Aorta (tissue), 5 donors: ENCODE measurements at places on chromosomes 2 and 18. TPM values are rescaled to one million over a fixed set of nuclear protein-coding genes. Genes with fewer than 3 reads are reported as not detected.

DNA sequence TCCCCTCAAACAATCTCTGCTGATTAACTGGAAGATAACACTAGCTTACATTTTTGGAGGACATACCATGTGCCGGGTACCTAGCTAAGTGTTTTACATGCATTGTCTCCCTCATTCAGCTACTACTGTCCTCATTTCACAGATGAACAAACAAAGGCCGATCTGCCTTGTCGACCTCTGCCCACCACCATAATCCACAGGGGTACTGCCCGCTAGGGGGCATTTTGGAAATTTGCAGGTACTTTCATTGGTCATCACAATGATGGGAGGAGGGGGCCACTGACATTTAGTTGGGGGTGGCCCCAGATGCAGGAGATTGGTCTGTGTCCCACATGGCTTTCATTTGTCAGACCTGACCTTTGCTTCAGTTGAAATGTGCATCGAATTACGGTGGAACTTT is 3.9 kb upstream of the TMEM163 start:
- H3K4me3 ChIP-seq, result no peak overlapping the region
- H3K27me3 ChIP-seq, result peaks cover 2% of the 10 kb centered on the region
- H3K36me3 ChIP-seq, result no peaks in the 10 kb centered on the region
- no peak overlapping the region for H3K27ac ChIP-seq
- no peak for DNase-seq

CFAP65 gene
- total RNA-seq, result not detected

- H3K4me1 ChIP-seq, result no peaks in the 10 kb centered on the region
- H3K36me3 ChIP-seq, result peaks cover 1% of the 10 kb centered on the region
- DNase-seq, result peak; percentile 64
- H3K27me3 ChIP-seq, result peaks cover 3% of the 10 kb centered on the region
- H3K4me3 ChIP-seq, result no peak within 1 kb of the TSS
Measured at GRCh38 chr2:107986278-107987217, at the start of gene SLC5A7. Gene SLC5A7, plus strand, starts transcription at chr2:107986524. Its CDS starts 1,632 bp downstream, at chr2:107988156.

DNA sequence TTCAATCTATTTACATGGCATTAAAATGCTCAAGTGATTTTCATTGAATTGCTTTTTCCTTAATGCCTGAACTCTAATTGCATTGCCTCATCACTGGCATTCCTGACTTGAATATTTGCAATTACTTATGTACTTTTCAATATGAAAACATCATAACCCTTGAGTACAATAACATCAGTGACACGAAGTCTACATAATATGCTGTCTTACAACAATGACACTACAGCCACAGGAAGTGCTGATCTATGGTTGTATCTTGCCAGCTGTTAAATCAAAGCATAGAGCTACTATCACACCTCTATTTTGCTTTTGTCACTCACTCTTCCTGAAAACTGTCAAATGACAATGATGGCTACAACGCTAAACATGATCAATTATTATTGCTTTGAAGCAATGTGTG is 156.9 kb downstream of the CCDC102B start:
- H3K4me1 ChIP-seq, result no peaks in the 10 kb centered on the region
- H3K4me3 ChIP-seq, result no peak overlapping the region
- no peak overlapping the region for H3K27ac ChIP-seq
- DNase-seq, result no peak
- H3K27me3 ChIP-seq, result no peaks in the 10 kb centered on the region

DNA sequence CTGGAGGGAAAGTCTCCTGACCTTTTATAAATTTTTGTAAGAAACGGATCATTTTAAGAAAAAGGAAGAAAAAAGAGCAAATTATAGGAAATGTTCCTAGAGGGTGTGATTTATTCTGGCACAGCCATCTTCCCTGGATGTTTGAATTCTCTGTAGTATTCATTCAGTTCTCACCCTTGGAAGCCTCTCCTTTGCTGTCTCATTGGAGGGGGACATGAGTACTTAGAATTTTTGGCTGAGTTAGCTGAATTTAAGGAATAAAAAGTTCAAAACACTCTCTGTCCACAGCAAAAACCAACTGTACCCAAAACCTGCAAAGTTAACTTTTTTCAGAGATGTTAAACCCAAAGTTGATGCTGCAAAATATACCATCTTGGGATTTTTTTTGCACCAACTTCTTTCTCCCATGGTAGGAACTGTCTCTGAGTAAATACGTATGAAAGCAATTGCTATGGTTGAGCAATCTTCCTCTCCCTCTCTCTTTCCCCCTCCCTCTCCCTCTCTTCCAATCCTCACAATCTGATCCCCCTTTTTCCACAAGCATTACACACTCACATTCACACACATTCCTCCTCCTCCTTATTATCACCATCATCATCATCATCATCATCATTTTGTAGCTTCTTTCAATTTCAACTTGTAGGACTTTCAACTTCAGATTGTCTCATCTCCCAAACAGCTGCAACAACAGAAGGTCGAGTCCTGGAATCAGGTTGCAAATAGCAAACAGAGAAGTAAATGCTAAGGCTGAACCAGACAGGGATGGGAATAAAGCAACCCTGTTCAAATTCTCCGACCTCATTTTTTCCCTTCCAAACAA is 183.7 kb downstream of the GFPT1 start:
- no peaks in the 10 kb centered on the region for H3K36me3 ChIP-seq
- no peak overlapping the region for H3K4me3 ChIP-seq
- H3K27ac ChIP-seq, result no peak overlapping the region
- DNase-seq, result no peak

DNA sequence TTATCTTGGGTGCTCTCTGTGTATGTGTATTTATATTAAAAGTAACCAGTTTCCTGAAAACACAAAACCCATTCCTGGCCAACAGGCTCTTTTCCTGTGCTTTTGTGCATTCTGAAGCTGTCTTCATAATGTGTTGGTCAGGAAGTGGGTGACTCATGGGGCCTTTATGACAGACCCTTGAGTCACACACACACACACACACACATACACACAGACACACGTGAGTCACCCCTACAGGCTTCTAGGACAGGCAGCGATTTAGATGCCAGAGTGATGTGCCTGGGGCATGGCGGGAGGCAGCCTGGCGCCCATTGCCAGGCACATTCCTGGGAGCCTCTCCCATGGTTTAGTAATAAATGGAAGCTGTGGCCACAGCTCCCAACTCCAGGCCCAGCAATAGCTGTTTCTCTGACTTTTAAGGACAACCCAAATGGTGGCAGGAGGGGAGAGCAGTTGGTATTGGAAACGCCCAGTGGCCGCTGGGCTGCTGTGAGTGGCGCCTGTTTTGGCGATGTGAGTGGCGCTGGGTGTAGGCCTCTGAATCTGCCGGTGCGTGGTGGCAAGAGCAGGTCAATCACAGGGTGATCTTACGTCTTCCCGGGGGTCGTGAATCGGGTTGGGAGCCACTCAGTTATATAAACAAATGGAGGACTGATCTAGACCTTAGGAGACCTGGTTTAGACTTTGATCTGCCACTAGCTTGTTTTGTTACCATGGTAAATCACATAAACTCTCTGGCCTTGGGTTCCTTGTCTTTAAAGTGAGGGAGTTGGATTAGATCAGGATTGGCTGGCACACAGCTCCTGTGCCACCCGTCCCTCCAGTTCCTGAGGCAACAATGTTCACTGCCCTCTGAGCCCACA is 150.7 kb upstream of the DLX2 start:
- H3K36me3 ChIP-seq, result no peaks in the 10 kb centered on the region
- DNase-seq, result peak; percentile 83
- H3K27ac ChIP-seq, result no peak overlapping the region
- H3K4me3 ChIP-seq, result no peak overlapping the region
- H3K27me3 ChIP-seq, result no peaks in the 10 kb centered on the region
- H3K4me1 ChIP-seq, result no peaks in the 10 kb centered on the region

GRCh38 chr2:124211461-124211860 is 186.4 kb downstream of the CNTNAP5 start:
- no peaks in the 10 kb centered on the region for H3K27me3 ChIP-seq
- no peak overlapping the region for H3K4me3 ChIP-seq
- no peak for DNase-seq
- H3K4me1 ChIP-seq, result no peaks in the 10 kb centered on the region
- no peaks in the 10 kb centered on the region for H3K36me3 ChIP-seq

GRCh38 chr2:29187926-29188325 is 72.7 kb downstream of the CLIP4 start:
- no peak for DNase-seq
- no peak overlapping the region for H3K4me3 ChIP-seq
- H3K27me3 ChIP-seq, result no peaks in the 10 kb centered on the region
- no peaks in the 10 kb centered on the region for H3K4me1 ChIP-seq
